ENCODE measurements at places on chromosomes 5 and 9.

DNA sequence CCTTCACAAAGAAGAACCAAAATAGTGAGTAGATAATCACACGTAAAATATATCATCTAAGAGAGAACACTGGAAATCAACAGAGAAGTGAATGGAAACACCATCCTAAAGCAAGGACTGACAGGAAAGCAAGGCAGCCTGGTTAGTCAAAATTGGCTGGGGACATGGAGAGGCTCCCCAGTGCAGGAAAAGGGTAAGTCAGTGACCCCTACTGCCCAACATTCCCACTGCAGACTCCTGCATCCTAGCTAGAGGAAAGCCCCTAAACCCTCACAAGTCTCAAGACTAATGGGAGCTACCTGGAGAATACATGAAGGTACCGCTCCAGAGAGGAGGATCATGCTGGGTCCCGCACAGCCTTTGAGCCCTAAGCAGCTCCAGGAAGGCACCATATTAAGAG lies 60.1 kb downstream of the ZDHHC21 start:
- DNase-seq, result no peak

DNA sequence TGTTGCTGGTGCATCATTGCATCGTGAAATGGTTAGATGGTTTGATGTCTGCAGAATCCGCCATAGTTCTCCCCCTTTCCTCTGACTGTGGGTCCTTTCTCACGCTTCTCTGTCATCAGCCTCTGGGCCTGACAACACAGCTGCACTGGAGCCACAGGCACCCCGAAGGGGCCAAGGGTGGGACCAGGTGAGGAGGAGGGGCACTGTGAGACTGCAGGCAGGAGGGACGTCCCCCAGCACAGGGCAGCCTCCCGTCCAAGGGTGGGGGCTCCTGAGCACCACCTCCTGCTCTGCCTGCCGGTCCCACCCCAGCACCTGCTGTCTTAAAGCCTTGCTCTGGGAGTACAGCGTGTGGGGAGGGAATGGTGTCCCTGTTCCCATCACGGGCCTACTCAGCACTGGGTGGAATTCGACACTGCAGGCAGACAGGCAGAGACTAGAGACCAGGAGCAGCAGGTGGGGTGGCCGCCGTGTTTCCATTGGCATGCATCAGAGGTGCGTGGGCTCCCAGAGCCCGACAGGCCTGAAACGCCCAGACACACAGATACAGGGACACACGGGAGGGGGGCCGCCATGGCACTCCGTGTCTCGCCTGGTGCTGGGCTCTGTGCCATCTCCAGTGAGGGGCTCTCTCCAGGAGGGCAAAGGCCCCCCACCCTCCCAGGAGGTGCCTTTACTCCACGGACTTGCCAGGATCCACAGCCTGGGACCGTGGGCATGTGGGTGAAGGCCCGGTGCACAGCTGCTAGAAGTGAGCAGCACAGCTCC lies 15.0 kb downstream of the CACNA1B start:
- no peak for DNase-seq

DNA sequence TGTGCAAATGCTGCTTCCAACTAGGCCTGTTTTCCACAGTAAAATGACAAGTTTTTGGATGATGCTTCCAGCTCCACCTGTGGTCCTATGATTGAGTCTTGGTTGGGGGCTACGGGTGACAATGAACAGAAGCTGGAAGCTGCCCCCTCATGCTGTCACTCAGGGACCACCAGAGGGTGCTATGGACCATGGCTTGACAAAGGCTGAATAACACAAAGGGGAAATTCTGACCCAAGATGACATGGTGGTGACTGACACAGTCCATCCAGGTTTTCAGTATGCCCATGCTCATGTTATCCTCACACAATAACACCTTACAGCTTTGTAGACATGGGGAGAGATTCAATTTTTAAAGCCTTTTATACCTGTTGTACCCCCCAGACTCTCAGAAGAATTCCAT lies 23.9 kb upstream of the SAP30L start:
- DNase-seq, result no peak

DNA sequence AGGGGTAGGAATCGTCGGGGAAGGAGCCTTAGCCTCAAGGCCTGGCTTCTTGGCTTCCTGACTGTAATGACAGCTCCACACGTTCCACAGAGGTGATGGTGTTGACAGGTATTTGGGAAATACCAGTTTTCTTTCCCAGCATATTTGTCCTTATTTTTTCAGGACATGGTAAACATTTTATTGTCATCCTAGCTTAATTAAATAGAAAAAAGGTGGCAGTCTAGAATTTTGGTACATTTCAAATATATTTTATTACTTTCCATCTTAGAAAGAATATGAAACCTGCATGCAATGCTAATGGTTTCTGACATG lies 8.4 kb downstream of the CXCL14 start:
- no peak for DNase-seq

GRCh38 chr9:22169727-22170503 lies 160.8 kb upstream of the CDKN2B start:
- no peak for DNase-seq

GRCh38 chr5:100643473-100643872 lies 108.3 kb downstream of the FAM174A start:
- DNase-seq, result no peak
